NCI-H2171 treated with DMSO at 0.1 percent for 48 hours (cell line): ENCODE measurements at places on chromosomes 7 and 10.

- no peak for DNase-seq
Observed at GRCh38 chr10:52903397-52903938, 130.9 kb upstream of the MBL2 start.

DNA sequence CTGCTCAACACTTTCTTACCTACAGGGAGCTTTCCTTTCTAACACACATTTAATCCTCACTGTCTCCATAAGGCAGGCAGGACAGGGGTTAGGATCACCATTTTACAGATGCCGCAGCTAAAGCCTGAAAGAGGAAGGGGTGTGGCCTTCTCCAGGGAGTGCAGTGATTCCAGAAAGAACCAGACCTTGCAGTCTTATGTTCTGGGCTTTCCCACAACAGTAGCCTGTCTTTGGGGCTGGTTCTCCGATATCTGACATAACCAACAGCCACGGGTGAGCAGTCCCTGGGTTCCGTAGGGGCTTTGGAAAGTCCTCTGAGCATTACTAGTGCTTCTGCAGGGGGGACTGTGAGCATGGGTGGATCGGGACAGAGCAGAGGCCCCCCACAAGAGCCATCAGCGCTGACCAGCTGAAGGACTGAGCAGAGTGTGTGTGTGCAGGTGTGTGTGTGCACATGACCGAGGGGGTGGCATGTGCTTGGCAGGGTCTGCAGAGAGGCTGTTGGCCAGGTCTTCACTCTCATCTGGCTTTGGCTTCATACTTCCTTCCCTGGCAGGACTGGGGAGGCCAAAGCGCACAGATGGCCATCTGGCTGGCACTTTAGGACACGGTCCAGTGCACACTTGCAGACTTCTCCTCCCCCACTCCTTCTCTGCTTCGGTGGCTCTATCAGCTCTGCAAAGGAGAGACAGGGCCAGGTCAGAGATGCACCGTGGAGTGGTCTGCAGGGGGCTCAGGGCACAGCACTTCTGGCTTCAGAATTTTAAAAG lies 400.3 kb downstream of the RPS24 start:
- peak; percentile 43 for DNase-seq

GRCh38 chr7:55787796-55788195 lies 74.8 kb downstream of the SEPTIN14 start:
- no peak for DNase-seq

- no peak for DNase-seq
Observed at GRCh38 chr7:8386926-8387550, 46.4 kb upstream of the NXPH1 start.

DNA sequence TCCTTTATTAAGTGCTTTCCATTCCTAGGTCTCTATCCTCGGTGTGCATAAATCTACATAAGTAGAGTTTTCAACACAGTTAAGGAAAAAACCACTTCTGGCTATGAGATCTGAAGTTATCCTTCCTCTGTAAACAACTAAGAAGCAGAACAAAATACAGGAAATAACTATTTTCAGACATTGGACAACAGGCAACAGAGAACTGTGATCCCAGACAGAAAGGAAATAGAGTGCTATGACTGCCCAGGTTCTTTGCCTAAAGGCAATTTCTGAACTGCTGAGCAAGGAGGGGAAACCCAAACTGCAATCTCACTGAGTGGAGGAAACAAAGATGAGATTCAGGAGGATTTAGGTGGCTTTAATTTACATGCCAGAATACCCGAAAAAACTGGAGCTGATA lies 285.4 kb downstream of the SNX13 start:
- no peak for DNase-seq
